ENCODE measurements at places on chromosomes 6 and 20. TPM values are rescaled to one million over a fixed set of nuclear protein-coding genes. Genes with fewer than 3 reads are reported as not detected.

PTK6 gene
- total RNA-seq = 0.09 TPM

PHACTR1 gene
- 3.8 TPM for total RNA-seq

KHDRBS2 gene
- not detected for total RNA-seq

CRNKL1 gene
- total RNA-seq = 17.6 TPM

EDN3 gene
- not detected for total RNA-seq

MRPL18 gene
- 84.9 TPM for total RNA-seq

ARMC2 gene
- total RNA-seq = 1.5 TPM

GRCh38 chr6:156953127-156953478, 175.9 kb downstream of the ARID1B start:
- no peak for DNase-seq

- DNase-seq = no peak
Measured at GRCh38 chr20:7608250-7608649, 332.0 kb downstream of the HAO1 start.

DNA sequence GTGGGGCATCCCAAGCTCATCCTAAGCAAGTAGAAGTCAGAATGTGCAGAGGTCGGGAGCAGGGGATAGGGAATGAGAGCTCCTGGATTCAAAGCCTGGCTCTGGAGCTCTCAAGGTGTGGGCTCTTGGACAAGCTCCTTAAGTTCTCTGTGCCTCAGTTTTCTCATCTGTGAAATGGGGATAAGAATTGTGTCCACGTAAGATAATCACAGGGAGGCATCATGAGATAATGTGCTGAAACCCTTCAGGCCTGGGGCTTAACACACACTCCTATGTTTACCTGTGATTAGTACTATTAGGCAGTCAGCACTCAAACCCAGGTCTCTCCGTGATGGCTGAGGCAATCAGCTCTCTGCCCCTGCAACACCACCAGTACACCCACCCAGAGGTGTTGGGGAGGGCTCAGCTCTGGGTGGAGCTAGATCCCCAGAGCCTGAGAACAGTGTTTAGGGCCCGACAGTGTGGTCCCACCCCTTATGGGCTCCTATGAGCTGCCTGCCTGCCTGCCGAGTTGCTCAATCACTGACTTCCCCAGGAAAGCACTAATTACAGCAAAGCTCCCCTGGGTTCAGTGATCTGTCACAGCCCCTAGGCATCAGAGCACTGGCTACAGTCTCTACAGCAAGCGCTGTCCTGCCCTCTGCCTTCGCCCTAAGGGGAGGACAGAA, 6.3 kb upstream of the SIRPA start:
- DNase-seq = no peak

GRCh38 chr6:72245565-72245964, 359.2 kb downstream of the RIMS1 start:
- no peak for DNase-seq

DNA sequence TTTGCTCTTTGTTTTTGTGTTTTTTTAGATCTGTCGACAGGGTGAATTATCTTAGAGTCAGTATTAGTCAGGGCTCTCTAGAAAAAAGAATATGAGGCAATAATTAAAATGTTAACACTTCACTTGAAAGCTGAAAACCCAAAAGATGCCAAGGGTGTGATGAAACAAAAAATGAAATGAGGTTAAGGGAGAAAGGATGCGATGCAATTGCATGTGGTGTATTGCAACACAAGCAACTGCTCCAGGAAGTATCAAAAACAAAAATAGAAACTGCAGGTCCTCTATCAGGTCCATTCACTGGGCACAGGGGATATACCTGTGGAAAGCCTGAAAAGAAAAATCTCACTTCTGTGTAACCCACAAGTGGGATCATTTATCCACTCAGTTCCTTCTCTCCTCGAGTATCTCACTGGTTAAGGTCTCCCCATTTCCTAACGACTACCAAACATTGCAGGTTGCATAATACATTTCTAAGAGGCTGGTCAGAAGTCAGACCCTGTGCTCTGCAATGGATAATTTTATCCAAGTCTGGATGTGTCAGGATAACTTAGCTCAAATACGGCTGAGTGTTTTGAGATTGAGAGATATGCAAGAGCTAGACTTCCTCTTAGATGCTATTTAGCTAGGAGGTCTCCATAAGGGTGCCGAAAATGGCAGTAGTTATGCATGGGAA, 257.7 kb upstream of the GJE1 start:
- DNase-seq = no peak

GRCh38 chr6:111291336-111292259, 191.4 kb downstream of the REV3L start:
- no peak for DNase-seq

DNA sequence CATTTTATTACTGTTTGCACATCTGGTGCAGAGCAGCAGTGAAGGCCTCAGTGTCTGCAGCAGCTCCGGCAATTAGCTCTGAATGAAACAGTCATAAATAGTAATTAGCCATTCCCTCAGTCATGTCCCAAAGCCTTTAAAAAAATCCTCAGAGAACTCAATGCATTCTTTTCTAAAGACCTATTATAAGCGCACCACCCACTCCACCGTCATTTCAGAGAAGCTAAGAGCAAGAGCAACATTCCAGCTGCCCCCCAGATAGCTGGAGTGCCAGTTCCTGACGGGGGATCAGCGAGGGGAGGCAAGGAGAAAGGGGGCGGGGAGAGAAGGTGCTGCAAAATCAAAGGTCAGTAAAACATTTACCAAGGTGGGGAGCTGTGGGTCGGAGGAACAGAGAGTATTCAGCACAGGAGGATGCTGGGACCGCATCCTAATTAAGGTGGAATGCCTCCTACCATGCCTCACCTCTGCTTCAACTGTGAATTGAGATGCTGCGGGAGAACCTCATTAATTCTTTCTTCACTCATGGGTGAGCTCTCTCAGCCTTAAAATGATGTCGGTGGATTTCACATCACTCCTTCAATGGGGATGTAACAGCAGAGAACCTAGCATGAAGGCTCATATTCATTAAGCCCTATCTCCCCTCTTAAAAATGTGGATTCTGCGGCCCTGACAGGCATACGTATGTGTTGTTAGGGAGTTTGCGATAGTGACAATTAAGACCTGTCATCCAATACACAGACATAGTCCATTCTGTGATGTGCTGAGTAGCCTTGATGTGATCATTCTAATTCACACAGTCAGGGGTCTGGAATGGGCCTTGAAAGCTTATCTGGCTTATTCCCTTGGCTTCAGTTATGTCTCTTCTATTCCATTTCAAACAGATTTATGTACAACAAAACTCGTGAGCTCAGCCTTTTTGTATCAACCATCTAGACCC, 469.5 kb upstream of the NRSN1 start:
- DNase-seq = no peak

GRCh38 chr20:11217326-11218172, 543.8 kb upstream of the JAG1 start:
- no peak for DNase-seq

DNA sequence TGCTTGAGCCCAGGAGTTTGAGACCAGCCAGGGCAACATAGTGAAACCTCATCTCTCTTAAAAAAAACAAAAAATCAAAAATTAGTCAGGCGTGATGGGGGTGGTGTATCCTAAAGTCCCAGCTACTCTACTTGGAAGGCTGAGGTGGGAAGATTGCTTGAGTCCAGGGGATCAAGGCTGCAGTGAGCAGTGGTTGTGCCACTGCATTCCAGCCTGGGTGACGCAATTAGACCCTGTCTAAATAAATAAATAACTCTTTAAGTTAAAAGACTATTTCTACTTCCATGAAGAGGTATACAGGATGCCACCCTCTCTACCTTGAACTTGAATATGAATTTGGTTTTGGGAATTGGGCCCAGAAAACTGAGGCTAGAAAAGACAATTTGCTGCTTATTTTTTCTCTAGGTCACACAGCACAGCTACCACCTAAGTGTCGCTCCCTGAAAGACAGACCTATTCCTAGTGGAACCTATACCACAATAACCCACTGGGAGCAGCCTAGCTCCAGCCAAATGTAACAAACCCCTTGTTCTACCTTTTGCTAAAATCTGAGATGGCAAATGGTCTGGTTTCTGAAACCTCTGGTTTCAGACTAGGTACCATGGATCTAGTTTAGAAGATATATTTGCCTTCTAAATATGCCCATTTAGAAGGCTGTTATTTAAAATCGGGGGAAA, 35.2 kb downstream of the HMGCLL1 start:
- no peak for DNase-seq

- DNase-seq = no peak
Measured at GRCh38 chr20:10423735-10424134, 10.3 kb downstream of the MKKS start.

GRCh38 chr6:106648651-106649308, 19.4 kb downstream of the QRSL1 start:
- DNase-seq = no peak

- DNase-seq = no peak
Measured at GRCh38 chr20:59661153-59661552, 56.8 kb downstream of the PHACTR3 start.

DNA sequence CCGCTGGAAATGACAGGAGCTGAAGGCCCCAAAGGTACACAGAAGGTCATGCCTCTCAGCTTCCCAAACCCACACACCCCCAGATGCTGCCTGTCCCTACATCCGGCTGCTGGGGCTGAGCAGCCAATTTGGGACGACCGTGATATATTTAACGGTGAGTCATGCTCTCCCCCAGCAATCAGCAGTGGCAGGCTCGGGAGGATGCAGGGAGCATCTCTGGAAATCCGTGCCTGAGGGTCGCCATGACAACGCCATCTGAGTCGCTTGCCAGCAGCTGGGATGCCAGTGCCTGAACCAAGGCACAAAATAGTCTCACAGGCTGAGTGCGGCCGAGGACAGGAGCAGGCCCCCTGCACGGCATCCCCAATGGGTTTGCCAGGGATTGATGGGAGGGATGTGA, 57.9 kb downstream of the KCNB1 start:
- DNase-seq = no peak

GRCh38 chr6:132919045-132919860, 104.9 kb downstream of the RPS12 start:
- peak; percentile 48 for DNase-seq

DNA sequence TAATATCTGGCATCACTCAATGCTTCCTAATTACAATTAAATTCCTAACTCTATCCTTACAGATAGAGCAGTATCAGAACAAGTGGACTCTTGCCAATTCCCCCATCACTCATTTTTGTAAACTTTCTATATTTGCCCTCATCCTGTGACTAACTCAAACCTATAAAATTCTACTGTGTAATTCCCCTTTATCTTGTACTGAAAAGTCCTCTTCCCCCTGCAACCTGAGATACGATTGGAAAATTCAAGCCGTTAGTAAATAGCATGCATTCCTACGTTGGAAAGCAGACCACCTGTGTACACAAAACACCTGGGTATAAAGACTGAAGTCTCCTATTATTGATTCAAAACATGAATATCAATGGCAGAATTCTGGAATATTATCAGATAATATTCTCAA, 70.4 kb upstream of the KCNQ5 start:
- no peak for DNase-seq

DNA sequence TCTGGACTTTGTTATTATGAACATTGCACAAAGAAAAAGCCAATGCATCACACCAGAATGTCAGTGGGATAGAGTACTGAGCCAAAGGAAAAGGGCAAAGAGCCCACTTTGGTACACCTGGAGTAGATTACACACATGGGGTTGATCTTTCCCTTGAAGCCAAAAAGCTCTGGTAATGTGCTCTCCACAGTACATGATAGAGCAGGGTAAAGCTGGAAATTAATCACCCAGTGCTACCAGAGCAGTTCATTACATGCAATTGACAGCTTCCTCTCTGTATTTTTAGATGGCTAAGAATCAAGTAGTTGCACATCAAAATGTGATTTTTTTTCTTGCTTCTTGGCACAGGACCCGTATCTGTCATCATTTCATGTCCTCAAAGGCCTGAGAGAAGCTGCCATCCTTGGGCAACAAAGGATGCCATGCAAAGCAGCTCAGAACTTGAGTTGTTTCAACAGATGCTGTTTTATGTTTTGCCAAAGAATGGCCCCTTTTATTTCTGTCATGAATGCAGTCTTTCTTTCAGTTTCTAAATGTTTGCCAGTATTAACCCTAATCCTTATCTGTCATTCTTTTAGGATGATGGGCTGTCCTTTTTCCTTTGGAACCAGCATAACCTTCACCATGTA, 88.1 kb downstream of the HDGFL1 start:
- no peak for DNase-seq

Measured in HFFc6 (cell line).